ENCODE measurements at places on chromosomes 2 and 18. TPM values are rescaled to one million over a fixed set of nuclear protein-coding genes. Genes with fewer than 3 reads are reported as not detected.

DNA sequence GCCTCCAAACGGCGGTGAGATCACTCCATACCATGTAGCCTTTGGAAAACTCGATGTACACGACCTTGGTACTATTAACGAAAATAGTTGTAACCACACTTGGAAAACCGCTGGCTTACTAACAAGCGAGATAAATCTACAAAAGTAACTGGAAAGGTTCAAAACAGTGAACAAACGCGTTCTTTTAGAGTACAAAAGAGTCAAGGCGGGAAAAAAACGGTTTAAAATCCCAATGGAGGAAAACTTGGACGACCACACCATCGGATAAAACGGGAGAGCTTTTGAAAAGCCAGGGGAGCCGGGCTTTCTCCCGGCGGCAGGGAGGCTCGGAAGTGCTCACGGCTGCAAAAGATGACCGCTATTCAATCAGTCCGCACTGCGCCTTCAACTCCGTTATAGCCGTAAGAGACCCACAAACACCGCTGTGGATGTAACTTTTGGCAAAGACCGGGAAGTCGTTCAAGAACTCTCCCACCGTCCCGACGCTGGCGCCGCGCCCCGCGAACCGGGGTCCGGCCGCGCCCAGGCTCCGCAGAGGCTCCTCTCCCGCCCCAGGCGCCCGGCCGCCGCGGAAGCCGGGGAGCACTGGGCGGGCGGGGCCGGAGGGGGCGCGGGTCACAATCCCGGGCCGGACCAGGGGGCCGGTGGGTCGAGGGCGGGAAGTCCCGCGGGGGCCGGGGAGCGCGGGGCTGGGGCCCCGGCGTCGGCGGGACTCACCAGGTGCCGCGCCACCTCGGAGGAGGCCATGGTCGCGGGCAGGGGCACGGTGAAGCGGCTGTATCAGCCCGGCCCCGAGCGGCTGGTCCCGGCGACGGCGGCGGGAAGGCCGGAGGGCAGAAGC lies 465 bp downstream of the SEPTIN10 start:
- no peak for DNase-seq

- DNase-seq, result no peak
These were observed 234.0 kb downstream of the BCL2 start for GRCh38 chr18:63085611-63086010.

DNA sequence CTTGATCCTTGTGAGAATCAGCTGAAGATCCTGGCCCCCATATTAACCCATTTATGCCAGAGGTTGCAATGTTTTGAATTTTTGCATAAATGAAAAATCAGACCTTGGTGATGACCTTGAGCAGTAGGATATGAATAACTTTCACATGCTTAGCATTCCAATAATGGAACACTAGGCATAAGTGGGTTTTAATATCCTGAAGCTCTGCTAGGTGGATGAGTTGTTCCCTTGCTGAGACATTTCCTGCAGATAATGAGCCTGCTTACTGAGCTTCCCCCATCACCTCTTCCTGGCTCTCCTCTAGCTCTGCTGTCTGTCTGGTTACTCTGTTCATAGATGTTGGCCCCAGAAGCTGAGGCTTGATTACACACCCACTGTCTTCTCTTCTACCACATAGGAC lies 25.5 kb upstream of the SEC11C start:
- no peak for DNase-seq

DNA sequence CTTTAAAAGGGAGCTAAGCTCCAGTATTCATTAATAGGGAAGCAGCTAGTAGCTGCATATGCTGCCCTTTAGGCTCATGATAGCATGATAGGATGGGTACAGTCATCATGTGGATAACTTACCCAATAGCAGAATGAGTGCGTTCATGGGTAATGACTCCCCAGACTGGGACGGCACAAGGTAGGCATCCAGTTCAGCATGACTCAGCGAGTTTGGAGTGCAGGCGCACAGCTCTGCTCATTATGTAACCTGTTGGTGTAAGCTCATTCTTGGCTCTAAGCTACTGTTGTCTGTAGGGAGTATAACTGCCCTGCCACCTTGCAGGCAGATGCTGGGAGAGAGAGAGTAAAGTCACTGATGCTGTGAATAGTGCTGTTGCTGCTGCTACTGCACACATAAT lies 209.2 kb upstream of the SYT4 start:
- DNase-seq, result no peak

DNA sequence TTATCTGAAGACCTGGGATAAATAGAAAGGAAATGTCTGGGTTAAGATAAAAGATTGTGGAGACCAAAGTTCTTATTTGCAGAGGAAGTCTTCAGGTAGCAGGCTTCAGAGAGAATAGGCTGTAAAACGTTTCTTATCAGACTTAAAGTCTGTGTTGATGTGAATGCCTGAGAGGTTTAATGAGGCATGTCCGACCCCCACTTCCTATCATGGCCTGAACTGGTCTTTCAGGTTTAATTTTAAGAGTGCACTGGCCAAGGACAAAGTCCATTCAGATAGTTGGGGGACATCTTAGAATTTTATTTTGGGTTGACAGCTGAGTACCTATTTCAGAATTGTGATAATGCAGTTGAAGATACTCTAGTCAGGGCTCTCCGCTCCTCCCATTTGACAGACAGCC lies 92.1 kb downstream of the ATL2 start:
- DNase-seq, result no peak

DNA sequence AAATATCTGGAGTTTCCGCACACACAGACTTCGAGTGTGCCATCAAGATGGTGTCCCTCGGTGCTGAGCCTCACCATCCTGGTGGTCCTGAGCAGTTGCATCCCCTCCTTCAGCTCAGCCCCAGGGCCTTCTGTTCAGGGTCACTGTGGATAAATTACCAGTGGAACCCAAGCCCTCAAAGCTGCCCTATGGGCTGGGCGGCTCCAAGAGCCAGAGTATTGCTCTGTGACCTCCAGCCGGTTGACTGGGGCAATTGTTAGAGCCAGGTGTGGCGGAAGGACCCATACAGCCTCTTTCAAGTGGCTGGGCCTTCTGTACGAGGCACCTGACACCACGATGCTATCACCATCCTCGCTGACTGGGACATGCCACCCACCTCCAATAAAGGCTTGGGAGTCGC lies 215.5 kb downstream of the GBX2 start:
- DNase-seq, result no peak

GRCh38 chr2:63789338-63790020 lies 52.2 kb upstream of the UGP2 start:
- no peak for DNase-seq

GRCh38 chr2:29977284-29977683 lies 55.9 kb upstream of the ALK start:
- DNase-seq, result no peak

DNA sequence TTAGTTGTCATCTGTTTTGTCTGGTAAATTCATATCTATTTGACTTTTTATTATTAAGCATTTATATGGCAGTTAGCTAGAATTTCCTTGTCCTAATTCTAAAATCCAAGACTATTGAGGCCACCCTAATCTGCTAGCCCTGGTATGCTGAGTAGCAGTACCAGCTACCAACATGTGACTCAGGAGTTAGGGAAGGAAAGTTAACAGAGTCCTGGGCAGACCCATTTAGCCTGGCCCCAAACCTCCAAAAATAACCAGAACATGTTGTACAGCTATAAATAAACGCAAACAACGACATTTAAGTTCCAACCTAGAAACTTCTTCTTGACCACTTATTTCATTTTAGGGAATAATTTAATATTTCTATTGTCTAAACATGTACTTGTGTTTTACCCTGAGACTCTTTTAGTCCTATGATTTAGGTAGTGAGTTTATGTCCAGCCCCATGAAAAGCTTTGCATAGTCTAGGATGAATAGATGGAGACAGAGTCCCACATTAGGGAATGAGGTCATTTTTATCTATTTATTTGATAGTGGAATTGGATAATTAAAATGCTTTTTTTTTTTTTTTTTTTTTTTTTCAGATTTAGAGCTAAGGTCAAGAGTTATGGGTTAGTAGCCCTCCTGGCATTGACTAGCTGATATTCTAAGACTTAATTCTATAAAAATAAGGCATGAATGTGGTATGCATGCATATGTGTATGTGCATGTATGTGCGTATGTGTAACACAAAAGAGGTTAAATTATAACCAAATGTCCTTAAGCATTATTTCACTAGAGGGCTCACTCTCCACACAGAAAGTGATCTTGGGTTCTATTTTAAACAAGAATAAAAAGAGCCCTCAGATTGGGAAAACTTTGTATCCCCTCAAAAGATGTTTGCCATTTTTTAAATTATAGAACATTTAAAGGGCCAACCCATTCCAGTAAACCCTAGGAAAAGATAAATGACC lies 160.1 kb upstream of the MAPRE2 start:
- no peak for DNase-seq

DNA sequence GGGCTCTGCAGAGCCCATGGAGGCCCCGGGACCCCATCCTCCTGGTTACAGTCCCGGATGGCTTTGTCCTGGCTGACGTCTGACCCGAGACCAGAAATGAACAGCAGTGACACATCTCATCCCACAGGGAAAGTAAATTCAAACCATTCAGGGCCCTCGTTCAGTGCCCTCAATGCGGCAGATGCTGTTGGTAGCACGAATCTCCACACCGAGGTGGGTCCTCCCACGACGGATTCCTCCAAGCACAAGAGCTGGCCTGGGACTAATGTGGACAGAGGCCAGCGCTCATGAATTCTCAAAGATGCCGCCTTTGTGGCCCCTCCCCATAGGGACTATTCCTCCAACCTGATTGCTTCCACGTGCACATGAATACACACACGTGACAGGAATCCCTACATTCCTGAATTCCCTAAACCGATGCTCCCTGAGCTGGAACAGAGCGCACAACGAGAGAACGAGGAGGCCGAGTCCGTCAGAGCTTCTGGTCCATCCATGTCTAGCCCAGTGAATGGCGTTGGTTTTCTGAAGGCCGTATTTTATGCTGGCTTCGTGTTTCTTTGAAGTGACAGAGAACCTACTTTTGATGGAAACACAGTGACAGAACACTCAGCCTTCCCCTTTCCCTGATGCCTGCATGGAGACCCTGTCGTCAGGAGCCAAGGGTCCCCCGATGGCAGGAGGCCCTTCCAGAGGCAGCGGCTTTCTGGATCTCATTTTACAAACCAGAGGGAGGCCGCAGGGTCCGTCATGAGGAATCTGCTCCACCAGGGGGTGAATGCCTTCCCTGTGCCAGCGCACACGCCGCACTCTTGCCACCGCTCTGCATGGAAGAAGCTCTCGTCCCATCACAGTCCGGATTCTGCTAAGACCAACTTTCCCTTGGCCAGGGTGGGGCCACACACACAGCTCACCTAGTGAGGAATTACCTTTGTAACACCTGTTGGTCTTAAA lies 64.3 kb upstream of the SNTG2 start:
- no peak for DNase-seq

- no peak for DNase-seq
These were observed 969.7 kb downstream of the DSC3 start for GRCh38 chr18:30072609-30073385.

GRCh38 chr2:24613154-24613814 lies 122.2 kb downstream of the NCOA1 start:
- no peak for DNase-seq

DNA sequence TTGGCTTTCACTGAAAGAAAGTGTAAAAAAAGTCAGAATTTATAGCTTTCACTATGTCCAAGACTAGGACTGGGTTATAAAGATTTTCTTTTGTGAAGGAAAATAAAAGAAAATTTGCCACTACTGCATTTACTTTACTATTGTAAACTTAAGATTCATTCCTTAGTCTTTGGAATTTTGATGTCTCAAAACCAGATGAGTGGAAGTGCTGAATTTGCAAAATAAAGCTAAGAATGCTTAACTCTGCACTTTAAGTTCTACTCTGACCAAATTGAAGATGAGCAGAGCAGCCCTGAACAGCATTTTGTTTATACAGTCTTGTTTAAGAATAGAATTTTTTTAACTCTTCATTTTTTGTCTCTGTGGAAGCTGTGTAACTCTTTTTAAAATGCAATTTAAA lies 102.4 kb downstream of the ICA1L start:
- DNase-seq, result no peak

GRCh38 chr2:174722942-174723592 lies 41.2 kb downstream of the CHRNA1 start:
- DNase-seq, result no peak

DNA sequence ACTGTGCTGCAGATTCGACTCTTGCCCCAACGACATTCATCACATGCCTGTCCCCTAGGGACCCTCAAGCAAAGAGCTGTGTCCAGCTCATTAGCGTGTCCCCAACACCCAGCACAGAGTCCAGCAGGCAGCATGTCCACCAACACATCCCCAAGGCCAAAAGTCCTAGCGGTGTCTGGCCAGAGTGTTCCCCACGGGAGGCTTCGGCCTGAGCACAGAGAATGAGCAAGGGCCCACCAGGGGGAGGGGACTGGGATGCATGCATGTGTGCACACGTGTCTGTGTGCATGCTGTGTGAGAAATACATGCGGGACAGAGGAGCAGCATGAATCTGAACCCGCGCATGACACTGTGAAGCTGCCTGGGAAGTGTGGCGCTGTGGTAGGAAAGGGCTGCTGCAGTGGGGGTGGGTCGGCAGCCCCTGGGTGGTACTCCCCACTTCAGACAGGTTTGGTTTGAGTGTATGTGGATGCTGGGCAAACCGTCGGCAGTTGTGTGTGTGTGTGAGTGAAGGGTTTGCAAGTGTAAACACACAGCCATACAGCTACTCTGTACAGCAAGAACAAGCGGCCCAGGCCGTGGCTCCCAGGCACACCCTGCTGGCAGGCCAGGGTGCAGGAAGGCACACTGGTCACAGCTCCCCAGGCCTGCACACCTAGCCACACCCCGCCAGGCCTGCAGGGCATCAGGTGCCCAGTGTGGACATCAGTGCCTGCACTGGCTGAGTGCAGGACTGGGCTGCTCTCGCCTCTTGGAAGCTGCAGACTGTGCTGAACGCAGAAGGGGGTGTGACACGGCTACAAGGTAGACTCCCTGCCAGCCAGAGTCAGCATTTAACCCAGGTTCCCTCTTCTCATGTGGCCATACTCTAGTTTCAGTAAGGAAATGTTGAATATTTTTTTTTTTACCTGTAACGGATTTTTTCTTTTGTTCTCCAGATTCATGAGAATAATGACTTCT lies 19.5 kb upstream of the HES6 start:
- no peak for DNase-seq

GRCh38 chr2:112529757-112530156 lies 12.5 kb upstream of the POLR1B start:
- DNase-seq, result no peak

The GDF7 gene
- total RNA-seq, result 1.0 TPM

The ALPP gene
- not detected for total RNA-seq

The HJURP gene
- total RNA-seq, result 5.4 TPM

The NAT8 gene
- total RNA-seq, result not detected

The XDH gene
- total RNA-seq, result 34.0 TPM

The STK36 gene
- 12.0 TPM for total RNA-seq

The MROH2A gene
- 2.1 TPM for total RNA-seq

The IL18R1 gene
- 2.3 TPM for total RNA-seq

The CRYGD gene
- not detected for total RNA-seq
